A549 (cell line): ENCODE measurements at places on chromosomes 1 and 21.
A peak's percentile ranks its signal among the peaks of the same experiment; 100 is the strongest.

DNA sequence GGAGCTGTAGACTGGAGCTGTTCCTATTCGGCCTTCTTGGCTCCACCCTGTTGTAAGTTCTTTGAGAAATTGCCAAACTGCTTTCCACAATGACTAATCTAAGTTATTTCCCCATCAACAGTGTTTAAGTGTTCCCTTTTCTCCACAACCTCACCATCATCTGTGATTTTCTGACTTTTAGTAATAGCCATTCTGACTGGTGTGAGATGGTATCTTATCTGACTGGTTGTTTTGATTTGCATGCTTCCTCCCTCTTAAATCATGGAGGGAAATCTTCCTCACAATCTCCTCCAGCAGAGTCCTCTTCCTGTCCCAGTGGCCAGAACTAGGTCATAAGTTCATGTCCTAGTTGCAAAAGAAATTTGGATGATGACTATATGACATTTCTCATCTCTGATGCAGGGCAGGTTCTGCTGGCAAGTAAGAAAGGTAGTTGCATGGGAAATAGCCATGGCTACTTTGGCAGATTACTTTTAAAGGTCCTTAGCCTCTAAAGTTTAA, 294.0 kb downstream of the LRRC40 start:
- no peak for DNase-seq

GRCh38 chr1:33348194-33348593, 27.3 kb upstream of the A3GALT2 start:
- no peak for DNase-seq

GRCh38 chr21:15408089-15408488, 321.7 kb upstream of the USP25 start:
- DNase-seq = no peak

DNA sequence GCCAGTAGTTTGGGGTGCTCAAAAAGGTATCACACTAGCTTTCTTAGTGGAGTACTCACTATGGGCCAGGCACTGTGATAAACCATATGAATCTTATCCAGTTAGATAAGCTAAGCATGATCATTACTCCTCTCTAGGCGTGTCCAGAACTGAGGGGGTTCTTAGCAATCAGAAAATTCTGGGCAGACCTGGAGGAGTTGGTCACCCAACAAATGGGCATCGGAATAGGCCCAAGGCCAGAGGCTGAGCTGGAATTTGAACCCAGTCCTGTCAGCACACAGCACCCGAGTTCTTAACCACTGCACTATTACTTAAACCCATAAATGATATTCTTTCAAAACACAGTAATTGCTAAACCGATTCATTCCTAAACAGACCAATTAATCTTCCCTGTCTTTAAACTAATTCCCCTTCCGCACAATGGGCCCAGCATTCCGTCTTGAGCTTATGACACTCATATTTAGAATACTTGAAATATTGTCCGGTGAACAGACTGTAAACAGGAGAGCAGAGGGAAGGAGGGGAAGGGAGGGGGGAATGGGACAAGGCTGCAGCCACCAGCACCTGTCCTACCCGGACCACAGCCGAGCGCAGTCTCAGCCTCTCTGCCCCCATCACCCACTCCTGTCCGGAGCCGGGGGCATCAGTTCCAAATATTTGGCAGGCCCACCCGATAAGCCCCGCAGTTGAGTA, 113.0 kb upstream of the GADD45A start:
- DNase-seq = no peak

GRCh38 chr21:36563341-36563926, 83.5 kb upstream of the CLDN14 start:
- DNase-seq = no peak

DNA sequence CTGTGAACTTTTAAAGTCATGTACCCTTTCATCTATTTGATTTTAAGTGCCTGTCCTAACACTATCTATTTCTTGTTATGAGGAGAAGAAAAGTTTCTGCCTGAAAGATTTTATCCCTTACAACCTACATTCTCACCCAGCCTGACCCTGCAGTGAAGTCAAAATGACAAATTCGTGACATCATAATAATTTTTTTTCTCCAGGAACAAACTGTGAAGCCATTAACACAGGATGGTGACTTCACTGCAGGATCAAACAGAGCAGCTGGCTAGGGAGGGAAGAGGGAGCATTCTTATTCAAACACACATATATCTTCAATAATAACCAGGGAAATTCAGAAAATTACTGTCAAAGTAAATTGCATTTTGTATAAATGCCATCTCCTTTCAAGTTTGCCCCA, 147.8 kb upstream of the PRMT6 start:
- DNase-seq = no peak

GRCh38 chr1:76939050-76939816, 72.0 kb downstream of the ST6GALNAC5 start:
- no peak for DNase-seq

- no peak for DNase-seq
These were observed 189.5 kb upstream of the GREM2 start for GRCh38 chr1:240801442-240801841.

GRCh38 chr1:117205368-117205767, 5.4 kb downstream of the VTCN1 start:
- no peak for DNase-seq

GRCh38 chr1:198548890-198549289, 8.4 kb upstream of the ATP6V1G3 start:
- DNase-seq = no peak

DNA sequence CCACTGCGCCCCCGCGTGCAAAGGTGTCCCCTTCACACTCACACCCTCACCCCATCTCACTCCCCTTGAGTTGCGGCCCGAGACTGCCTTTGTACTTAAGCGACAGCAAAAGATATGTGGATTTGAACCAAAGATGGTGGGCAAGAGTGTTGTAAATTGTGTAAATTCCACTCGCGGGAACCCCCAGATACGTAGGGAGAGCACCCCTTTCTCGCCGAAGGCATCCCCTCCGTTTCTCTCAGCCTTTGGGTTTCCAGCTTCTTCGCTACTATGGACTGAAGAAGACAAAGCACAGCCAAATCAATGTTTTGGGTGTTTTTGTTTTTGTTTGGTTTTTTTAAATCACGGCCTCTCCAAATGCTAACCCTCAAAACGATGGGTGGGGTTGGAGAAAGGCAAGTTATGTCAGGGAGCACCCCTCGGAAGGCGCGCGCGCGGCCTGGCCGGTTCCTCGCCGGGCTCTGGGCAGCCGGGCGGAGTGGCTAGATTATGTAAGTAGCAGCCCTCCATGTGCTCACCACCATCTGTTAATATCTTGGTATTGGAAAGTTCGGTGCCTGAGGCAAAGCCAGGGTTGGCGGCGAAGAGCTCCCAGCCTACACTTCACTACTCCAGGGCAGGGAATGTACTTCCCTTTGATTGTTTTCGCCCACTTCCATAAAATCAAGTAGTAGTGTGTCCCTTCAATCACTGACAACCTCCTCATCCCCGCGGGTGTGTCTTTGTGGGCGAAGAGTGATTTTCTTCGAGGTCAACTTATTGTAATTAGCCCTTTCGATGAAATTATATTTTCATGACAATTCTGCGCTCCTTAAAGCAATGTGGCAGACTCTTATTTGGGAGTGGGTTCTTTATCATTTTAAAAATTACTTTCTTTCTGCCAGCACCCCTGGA, 4.0 kb upstream of the PROX1 start:
- no peak for DNase-seq

DNA sequence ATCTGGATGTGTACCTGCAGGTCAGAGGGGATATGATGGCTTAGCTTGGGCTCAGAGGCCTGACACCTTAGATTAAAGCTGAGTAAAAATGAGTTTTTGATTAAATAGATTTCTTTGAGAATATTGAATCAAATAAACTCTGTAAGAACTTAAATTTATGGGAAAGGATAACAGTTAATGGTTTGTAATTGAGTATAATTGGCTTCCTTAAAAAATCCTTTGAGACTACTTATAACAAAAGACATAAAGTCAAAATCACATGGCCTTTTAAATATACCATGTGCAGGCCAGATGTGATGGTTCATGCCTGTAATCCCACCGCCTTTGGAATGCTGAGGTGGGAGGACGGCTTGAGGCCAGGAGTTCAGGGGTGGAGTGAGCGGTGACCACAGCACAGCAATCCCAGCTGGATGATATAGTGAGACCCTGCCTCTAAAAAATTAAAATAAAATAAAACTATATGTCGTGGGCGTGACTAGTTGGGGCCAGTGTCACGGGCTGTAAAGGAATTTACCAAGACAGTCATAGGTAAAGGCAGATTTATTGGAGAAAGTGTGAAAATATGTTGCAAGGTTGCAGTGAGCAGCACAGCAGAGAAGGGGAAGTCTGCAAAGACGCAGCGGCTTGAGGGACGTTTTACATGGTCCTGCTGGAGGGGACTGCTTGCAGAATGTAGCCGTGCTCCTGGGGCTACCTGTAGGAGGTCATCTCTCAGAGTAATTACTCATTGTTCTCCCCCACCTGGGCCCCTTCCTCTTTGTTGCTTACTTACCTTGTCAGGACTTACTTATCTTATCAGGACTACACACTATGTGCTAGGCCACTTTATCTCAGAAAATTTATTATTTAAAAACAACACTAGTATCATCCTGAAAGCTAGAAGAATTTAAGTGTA, 122.3 kb downstream of the ZMYM4 start:
- DNase-seq = no peak

GRCh38 chr1:115989699-115990098, 13.4 kb downstream of the SLC22A15 start:
- no peak for DNase-seq

DNA sequence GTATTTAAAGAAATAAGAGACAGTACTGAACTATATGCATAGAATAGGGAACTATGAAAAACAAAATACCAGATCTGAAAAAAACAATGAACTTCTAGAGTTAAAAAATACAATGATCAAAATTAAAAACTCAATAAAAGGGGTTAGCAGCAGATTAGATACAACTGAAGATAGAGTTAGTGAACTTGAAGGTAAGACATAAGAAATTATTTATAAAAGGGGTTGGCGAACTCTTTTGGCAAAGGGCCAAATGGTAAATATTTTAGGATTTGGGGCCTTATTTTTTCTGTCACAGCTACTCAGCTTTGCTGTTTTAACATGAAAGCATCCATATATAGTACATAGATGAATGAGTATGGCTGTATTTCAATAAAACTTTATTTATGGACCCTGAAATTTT, 111.4 kb downstream of the ST3GAL3 start:
- no peak for DNase-seq

DNA sequence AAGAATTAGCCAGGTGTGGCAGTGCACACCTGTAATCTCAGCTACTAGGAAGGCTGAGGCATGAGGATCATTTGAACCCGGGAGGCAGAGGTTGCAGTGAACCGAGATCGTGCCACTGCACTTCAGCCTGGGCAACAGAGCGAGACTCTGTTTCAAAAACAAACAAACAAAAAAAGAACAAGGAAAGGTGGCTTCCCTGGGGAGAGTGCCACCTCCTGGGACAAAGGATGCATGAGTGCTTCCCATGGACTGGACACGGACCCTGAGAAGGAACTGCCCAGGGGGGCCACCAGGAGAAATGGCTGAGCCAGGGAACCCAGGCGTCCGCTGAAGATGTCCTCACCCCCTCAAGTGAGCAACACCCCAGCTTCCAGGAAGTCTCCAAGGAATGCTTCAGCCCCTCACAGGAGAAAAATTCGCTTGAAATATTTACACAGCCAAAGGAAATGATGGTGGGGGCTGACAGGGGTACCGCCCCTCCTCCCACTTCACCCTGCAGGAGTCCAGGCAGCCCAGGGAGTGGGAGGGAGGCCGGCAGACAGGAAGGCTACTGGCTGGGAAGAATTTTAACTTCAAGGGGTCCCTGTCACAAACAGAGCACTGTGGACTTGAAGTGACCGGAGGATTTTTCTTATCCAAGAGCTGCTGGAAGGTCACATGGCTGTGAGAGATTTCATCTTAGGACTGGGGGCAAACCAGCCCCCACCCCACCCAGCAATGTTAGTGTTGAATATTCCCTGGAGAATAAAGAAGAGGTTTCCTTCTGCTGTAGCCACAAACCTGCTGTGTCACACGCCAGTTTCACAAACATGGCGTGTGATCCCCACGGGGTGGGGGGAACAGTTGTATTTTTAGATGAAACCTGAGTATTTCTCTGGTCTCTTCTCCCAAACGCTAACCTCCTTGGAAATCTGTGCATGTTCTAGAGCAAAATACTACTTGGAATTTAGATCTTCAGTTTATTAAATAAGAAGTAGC, 90.8 kb upstream of the SLC25A33 start:
- no peak for DNase-seq

DNA sequence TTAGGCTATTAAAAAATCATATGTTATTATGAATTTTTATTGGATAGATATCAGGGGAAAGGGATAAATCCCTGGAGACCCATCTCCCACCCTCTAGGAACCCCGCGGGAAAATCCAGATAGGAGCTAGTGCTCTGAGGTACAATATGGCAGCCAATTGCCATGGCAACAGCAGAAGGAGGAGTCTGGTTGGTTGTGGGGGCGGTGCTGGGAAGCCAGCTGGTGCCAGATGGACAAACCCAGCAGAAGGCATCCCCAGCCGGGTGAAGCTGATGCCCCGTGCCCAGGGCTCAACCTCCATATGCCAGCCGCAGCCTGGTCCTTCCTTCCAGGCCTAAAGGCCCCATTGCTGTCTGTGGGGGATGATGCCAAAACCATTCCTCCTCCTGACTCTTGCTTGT, 38.3 kb downstream of the RHBG start:
- no peak for DNase-seq

- no peak for DNase-seq
These were observed 235.3 kb downstream of the PRDM2 start for GRCh38 chr1:13935336-13935735.

- DNase-seq = no peak
These were observed 49.7 kb downstream of the RAP1A start for GRCh38 chr1:111669268-111669667.

- no peak for DNase-seq
These were observed 391.4 kb downstream of the MRPL39 start for GRCh38 chr21:25215698-25216384.

- no peak for DNase-seq
These were observed 23.6 kb downstream of the VAMP4 start for GRCh38 chr1:171718216-171718615.

GRCh38 chr1:226772446-226773139, 33.5 kb upstream of the ITPKB start:
- DNase-seq = no peak

- DNase-seq = peak; percentile 65
These were observed 59.0 kb upstream of the CD1D start for GRCh38 chr1:158121604-158122254.

DNA sequence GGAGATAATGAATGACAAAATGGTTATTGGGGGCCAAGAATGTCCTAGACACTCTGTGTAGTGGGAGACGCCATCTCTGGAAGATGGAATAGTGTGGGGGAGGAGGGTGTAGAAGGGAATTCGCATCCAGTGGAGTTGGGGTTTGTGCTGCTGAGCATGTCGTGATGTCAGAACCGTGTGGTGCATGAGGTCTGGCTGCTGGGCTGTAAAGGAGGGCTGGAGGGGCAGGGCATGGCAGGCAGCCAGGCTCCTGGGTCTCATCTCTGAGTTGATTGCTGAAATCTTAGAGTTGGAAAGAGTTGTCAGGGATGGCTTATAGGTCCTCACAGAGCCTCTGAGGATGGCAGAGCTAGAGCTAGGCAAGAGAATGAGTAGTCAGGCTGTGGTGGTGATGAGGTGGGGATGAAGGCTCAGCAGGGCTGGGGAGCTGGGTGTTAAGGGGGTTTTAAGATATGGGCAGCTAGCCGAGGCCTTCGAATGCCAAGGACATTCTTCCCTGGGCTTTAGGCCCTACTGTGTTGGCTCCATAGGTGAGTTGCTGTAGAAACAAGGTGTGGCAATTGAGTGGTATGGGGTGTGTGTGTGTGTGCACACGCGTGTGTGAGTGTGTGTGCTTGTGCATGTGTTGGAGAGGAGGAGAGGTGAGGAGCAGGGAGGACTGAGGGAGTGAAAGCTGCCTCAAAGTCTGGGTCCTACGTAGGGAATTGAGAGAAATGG, 1.9 kb downstream of the PPFIA4 start:
- DNase-seq = no peak
